ENCODE measurements at places on chromosomes 2 and 18.

DNA sequence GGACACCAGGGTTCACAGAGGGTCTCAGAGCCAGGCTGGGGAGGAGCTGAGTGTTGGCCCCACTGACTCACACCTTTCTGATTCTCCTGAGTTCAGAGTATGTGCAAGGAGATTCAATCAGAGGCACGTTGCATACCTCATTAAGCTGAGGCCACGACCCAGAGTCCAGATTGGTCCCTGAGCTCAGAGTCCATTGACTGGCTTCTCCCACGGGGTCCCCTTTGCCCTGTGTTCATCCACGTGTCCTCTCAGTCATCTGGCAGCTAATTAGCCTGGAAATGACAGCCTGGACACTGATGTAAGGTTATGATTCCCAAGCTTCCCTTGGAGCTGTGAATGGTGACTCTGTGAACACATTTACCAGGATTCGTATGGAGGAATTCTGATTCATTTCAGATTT is 267.2 kb downstream of the SH3BP4 start:
- DNase-seq: no peak

DNA sequence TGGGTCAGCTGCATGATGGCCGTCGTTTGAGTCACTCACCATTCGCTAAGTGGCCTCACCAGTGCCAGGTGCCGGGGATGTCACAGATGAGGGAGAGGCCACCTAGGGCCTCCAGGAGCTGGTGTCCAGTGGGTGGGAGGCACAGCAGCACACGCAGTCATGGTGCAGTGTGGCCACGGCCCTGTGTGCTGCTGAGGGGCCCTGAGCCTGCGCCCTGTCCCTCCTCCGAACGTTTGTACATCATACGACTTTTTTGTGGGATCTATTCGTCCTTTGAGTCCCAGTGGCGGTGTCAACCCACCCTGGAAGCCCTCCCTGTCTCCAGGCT is 30.1 kb upstream of the ODC1 start:
- no peak for DNase-seq

- peak; percentile 33 for DNase-seq
Observed at GRCh38 chr2:240586919-240587800, 626 bp downstream of the CAPN10 start.

DNA sequence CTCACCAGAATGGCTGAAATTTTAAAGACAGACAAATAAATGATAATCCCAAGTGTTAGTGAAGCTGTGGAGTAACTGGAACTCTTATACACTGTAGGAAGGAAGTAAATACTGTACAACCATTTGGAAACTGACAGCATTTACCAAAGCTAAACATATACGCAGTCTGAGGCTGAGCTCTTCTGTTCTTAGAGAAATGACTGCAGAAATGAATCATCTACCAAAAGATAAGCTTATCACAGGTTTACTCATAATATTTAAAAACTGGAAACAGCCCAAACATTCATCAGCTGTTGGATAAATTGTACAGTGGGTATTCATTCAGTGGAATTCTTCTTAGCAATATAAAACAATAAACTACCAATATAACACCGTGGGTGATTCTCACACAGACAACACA is 218.2 kb upstream of the RAB12 start:
- DNase-seq: no peak

DNA sequence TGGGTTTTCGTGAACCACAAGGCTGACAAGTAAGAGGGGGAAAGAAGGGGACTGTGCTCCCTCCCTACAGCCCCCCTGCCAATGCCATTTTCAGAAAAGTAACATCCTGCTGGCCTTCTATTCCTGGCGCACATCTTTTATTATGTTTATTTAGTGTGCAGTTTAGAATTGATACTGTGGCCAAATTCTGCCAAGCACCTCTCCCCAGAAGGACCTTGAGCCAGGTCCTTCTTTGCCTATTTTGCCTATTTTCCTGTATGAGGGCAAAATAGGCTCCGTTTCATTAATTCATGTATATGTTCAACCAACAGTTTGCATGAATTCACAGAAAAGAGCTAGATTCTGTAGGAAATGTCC is 136.0 kb downstream of the MYO3B start:
- DNase-seq: no peak

DNA sequence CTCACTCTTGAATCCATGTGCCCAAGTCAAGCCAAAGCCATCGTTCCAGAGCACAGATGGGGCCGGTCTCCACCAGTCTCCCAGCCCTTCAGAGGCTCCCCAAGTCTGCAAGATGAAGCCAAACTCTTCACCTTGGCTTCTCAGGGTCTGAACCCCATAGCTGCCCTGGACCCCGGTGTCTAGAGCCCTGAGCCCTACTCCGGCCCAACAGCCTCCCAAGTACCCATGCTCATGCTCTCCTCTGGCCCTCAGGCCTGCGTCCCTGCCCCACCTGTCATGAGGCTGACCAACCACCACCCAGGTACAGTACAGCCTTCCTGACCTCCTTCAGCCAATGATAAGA is 46.0 kb downstream of the ZNF516 start:
- no peak for DNase-seq

- no peak for DNase-seq
Observed at GRCh38 chr2:137748533-137748932, 215.7 kb upstream of the HNMT start.

DNA sequence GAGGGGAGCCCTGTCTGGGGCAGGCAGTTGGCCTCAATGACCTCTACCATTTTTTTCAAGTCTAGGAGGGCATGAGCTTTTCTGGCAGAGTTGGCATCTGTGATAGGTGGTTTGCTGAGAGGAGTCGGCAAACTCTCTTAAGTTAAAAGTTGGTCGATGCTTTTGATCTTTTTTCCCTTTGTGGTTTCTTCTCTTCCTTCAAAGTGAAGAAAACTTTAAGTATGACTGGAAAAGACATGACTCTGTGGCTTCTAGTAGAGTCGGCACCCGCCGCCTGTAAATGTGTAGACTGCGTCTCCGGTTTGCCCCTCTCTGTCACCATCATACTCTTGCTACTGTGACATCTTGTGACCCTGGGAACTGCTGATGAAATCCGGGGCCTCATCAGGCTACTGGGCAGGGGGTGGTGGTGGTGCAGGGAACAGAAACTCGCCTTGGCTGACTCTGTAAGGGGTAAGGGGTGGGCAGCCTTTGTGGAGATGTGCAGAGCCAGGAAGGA is 21.1 kb downstream of the INPP5D start:
- DNase-seq: no peak

- no peak for DNase-seq
Observed at GRCh38 chr2:237429753-237430152, 15.8 kb upstream of the COL6A3 start.

DNA sequence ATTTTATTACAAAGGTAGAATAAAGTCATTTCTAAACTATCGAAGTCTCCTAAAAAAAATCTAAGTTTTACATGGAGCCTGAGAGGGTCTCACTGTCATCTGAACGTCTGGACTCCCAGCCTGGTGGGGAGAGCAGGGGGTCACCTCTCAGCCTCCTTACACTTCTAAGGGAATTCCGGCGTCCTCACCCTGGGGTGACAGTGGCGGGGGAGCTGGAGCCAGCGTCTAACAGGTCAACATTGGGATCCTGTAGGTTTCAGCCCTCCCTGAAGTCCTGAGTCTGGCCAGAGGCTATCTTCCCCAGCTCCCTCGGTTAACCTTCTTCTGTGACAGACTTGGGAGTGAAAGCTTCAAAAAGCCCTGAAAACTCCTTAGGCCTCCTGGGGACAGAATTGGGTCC is 34.6 kb upstream of the GLI2 start:
- DNase-seq: no peak

- no peak for DNase-seq
Observed at GRCh38 chr18:49359732-49360444, 100.6 kb downstream of the DYM start.

- DNase-seq: no peak
Observed at GRCh38 chr2:128468186-128468920, 149.7 kb upstream of the HS6ST1 start.

DNA sequence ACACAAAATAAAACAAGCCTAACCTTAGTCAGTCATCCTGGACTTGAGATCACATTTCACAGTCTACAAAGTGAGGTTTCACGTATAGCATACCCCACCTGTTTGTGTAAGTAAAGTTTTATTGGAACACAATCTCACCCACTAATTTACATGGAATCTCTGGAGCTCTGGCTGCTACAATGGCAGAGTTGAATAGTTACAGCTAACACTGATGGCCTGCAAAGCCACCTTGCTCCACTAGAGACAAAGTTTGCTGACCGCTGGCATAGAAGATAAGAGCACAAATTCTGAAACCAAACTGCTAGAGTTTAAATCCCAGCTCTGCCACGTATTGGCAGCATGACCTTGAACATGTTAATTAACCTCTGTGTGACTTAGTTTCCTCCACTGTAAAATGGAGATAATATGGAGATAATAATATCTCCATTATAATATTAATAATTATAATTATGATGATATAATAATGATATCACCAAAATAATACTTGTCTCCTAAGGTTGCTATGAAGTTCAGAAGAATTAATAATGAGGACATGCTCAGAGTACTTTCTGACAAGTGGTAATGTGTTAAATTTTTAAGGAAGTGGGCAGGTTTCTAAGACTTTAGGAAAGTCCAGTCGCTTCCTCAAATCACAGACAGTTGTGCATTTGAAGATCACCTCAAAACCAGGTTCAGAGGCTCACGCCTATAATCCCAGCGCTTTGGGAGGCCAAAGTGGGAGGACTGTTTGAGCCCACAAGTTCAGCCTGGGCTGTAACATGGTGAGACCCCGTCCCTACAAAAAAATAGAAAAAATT is 204.6 kb downstream of the SH3RF3 start:
- no peak for DNase-seq

DNA sequence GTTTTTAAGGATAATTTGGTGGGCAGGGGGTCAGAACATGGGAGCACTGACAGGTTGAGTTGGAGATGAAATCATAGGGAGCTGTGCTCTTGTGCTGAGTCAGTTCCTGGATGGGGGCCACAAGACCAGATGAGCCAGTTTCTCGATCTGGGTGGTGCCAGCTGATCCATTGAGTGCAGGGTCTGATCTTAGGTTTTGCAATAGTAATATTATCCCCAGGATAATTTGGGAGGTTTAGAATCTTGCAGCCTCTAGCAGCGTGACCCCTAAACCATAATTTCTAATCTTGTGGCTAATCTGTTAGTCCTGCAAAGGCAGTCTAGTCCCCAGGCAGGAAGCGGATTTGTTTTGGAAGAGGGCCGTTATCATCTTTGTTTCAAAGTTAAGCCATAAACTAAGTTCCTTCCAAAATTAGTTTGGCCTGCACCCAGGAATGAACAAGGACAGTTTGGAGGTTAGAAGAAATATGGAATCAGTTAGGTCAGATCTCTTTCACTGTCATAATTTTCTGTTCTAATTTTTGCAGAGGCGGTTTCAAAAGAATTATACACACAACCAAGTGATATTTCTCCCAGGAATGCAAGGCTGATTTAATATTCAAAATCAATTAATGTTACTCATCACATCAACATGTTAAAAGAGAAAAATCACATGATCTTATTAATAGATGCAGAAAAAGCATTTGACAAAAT is 23.0 kb downstream of the DBI start:
- DNase-seq: no peak

DNA sequence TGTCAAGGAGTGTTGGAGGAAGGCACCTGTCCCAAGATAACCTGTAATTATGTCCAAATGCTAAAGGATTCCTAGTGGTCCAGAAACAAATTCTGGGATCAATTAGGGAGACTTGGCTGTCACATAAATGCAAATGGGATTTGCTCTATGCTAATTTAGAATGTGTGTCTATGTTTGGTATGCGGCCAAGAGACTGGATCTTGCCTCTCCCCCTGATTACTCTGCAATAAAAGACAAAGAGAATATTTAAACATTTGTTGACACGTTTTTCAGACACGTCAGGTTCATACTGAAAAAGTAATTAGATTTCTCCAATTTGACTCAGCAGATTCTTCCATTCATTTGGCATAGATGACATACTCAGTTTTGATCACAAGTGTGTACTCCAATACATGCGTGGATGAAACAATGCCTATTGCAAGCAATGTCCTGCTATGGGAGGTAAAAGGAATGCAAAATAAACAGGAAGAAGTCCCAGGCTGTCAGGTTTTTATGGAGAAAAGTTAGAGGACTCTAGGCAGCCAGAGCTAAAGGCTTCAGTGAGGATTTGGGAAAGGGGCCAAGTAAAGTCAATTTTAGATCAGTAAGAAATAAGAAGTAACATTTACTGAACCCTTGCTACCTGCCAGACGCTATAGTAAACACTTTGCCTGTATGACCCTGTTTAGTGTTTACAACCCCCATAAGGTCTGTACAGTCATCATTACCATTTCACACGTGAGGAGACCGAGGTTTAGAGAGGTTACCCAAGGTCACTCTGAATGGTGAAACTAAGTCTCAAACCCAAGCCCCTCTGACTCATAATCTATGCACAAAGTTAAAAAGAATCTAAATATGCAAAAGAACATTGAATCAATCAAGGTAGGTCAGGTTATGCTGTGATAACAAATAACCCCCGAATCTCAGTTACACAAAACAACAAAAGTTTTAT is 7.8 kb downstream of the ANTXR1 start:
- no peak for DNase-seq

- DNase-seq: no peak
Observed at GRCh38 chr2:179297927-179298326, 33.3 kb upstream of the SESTD1 start.

- no peak for DNase-seq
Observed at GRCh38 chr2:31108561-31109286, 29.5 kb downstream of the GALNT14 start.

- DNase-seq: no peak
Observed at GRCh38 chr2:3184167-3184566, 193.5 kb downstream of the EIPR1 start.

DNA sequence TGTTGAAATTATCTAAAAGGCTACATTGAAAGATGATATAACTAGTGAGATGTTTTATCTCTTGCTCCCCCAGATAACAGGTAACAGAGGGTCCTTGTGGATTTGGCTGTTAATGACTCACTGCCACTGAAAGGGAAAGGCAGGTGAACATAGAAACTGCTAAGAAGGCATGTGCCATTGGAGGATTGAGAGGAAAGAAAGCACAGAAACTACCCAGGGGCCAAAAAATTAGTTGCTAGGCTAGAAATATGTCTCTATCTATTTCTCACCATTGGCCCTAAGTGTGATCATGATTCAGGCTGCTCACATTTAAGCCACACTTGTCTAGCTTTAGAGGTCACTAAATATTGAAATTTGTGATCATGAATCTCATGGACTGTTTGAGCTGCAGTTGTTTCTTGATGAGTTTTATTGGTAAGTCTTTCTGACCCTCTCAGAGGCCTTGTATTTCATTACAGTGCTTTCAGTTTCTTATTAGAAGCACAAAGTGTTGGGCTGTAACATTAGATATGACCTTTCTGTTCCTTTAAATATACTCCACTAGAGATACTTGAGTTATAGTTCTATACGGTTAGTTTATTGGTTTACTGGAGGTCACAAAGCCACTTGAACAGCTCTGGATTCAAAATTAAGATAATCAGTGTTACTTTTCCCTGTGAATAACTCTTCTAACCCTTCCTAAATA is 26.2 kb downstream of the NAB1 start:
- DNase-seq: no peak

DNA sequence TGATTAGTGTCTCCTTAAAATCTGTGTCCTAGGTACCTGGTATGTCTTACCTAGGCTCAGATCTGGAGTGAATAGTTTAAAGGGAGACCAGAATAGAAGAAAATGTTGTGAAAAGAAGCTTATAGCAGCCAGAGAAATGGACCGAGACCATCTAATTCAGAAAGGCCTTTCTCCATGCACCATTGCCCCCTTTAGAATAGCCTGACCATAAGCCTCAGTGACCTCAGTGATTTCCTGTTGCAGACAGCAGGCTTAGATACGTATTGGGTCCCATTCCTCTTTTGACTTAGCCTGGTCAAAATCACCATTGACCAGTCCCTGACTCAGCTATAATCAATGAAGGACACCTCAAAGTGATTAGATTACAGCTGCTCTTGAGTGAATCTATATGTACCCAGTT is 690.7 kb upstream of the KLHL29 start:
- DNase-seq: no peak

Data from NCI-H2227 treated with DMSO at 0.1 percent for 48 hours (cell line).